Activated naive CD8-positive, alpha-beta T cell treated with anti-CD3 and anti-CD28 coated beads, Interleukin-2, amount 50 U/mL, for 16 hours (primary cell): ENCODE measurements at places on chromosomes 2 and 18.

DNA sequence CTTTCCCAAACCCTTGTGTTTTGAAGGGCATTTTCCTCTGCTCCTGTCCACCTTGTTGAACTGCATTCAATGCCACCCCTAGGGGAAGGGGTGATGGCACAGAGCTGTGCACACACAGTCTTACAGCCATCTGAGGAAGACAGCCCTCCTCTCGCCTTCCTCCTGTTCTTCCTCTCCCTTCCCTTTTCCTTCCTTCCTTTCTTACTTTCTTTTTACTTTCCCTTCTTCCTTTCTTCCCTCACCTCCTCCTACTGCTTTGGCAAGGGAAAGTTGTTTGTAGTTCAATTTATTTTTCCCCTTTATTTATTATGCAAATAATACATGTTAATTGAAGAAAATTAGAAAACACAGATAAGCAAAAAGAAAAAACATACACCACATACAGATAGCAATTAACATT lies 99.4 kb downstream of the CDH20 start:
- DNase-seq, result no peak

GRCh38 chr2:219430633-219431615 lies 3.7 kb upstream of the SPEG start:
- DNase-seq, result no peak

DNA sequence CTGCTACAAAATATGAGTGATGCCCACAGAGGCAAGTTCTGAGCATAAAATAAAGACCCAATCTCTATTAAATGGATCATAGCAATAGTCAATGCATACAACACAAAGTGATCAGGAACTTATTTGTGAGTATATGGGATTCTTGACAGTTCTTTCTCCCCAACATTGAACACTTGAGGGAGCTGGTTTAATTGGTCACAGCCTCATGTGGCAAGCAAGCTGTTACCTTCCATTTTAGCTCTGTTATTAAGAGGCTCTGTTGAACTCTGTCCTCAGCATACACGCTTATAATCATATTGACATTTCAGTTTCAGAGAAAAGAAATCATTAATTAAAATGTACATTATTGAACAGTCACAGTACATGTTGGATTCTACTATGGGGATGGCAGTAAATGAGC lies 37.6 kb upstream of the PAX3 start:
- no peak for DNase-seq

DNA sequence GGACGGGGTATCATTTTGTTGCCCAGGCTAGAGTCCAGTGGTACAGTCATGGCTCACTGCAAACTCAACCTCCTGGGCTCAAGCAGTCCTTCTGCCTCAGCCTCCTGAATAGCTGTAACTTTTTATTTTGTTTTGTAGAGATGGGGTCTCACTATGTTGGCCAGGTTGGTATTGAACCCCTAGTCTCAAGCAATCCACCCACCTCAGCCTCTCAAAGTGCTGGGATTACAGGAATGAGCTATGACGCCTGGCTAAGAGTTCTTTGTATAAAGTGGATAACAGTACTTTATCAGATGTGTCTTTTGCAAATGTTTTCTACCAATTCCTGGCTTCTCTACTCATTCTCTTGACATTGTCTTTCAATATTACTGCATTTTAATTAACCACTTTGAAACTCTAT lies 17.1 kb upstream of the NT5DC4 start:
- no peak for DNase-seq

GRCh38 chr2:177692783-177693269 lies 300.3 kb downstream of the AGPS start:
- no peak for DNase-seq

DNA sequence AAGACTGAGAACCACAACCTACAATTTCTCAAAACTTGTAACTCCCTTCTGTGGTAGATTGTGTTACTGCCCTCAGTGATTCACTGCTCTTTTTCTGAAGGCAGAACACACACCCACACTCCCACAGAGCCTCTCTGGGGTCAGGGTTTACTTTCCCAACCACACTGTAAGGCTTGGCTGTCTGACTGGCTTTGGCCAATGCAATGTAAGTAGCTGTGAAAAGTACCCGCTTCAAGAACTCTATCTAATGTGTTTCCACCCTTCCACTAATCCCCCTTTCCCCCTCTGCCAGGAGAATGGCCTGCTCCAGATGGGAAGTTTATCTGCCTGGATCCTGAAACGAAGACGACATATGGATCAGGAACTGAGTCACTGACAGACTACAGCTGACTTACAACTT lies 222.7 kb downstream of the CDH2 start:
- no peak for DNase-seq

- DNase-seq, result no peak
Observed at GRCh38 chr18:67726882-67727281, 210.4 kb upstream of the DSEL start.

GRCh38 chr2:144548532-144549191 lies 28.7 kb upstream of the ZEB2 start:
- DNase-seq, result no peak

DNA sequence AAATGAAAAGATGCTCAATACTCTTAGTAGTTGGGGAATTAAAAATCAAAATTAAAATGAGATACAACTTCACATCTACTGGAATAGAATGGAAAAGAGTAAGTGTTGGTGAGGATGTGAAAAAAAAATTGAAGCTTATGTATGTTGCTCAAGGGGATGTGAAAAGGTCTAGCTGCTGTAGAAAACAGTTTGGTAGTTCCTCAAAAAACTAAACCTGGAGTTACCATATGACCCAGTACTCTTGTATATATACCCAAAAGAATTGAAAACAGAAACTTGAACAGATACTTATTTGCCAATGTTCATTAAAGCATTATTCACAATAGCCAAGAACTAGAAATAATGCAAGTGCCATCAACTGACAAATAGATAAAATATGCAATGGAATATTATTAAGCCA lies 208.4 kb downstream of the FIGN start:
- no peak for DNase-seq

DNA sequence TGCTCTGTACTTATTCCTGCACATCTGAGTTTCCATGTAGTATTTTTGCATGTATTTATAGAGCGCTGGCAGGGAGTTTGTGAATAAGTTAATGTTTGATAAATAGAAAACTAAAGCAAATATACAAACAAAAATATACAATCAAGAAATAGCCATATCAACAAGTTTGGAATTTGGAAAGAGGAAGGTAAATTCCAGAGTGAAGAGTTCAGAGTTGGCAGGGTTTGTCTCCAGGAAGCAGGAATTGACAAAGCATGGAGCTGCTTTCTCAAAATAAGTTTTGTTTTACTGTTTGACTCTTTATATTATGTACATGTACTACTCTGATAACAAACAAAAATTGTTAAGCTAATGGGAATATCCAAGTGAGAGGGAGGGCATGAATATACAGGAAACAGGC lies 80.3 kb downstream of the SPOPL start:
- no peak for DNase-seq

DNA sequence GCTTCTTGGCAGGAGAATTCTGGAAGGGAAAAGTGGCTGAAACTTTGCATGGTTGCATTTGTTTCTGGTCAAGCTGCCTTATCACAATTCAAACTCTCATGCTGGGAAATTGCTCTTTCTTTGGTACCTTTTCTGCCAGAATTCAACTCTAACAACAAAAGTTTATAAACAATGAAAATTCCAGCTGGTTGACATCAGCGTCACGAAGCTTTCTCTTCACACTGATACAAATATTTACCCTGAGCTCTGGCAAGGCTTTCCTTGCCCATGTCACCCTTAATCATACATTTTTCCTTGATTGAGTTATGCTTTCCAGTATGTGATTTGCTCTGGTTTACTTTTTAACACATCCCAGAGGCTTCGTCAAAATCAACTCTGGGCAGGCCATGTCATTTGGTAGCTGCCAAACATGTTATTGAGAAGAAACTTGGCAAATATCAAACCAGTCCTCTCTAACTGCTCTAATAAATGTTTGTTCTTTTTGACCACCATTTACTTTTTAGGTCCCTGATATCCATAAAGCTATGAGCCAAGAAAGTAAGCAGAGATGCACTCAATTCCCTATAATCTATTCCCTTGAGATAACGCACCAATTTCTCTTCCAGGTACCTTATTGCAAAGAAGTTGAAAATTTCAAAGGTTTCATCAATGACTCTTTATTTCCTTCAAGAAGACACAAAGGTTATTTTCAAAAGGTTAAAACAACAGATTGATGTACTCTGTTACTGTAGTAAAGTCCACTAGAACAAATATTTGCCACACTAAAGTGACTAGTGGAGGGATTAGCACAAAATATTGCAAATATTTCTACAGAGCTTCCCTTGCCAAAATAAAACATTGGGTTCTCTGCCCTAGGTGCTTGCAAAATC lies 1241.1 kb upstream of the ZEB2 start:
- no peak for DNase-seq

DNA sequence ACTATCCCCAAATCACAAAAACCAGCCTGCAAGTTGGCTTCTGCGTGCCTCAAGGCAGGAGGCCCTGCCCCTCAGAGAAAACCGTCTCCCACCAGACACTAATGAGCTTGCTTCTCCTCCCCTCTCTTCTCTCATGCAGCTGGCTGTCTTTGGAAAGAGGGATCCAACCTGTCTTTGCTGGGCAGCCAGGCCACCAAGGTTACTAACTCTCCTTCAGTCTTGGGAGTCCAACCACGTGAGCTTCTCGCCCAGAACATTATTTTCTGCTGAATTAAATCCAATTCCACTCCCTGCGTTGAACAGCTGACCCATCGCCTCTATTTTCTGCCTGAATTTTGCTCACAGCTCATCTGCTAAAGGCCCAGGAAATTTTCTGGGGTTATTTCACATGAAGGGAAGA lies 291.3 kb upstream of the NCKAP5 start:
- no peak for DNase-seq

- DNase-seq, result no peak
Observed at GRCh38 chr2:102843764-102844443, 82.1 kb downstream of the TMEM182 start.

- no peak for DNase-seq
Observed at GRCh38 chr2:164797627-164798026, 44.0 kb downstream of the COBLL1 start.

- no peak for DNase-seq
Observed at GRCh38 chr18:33600846-33601245, 22.8 kb downstream of the ASXL3 start.

GRCh38 chr2:147696426-147696825 lies 148.4 kb upstream of the ACVR2A start:
- no peak for DNase-seq

DNA sequence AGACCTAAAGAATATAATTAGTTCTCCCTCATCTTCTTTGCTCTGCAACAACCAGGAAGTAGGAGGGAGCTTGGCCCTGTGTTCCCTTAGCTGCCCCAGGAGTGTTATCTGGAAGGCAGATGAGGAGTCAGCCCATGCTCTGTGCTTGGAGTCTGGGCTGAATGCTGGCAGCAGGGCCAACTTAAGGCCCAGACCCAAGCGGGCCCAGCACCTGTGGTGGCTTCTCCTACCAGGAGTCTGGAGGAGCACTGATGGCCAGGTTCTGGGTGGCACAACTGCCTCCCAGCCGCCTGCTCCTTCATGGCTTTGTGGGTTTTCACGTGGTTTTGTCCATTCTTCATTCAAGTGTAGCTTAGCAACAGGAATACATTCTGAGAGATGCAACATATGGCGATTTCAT lies 1910.7 kb upstream of the LRRTM1 start:
- no peak for DNase-seq

DNA sequence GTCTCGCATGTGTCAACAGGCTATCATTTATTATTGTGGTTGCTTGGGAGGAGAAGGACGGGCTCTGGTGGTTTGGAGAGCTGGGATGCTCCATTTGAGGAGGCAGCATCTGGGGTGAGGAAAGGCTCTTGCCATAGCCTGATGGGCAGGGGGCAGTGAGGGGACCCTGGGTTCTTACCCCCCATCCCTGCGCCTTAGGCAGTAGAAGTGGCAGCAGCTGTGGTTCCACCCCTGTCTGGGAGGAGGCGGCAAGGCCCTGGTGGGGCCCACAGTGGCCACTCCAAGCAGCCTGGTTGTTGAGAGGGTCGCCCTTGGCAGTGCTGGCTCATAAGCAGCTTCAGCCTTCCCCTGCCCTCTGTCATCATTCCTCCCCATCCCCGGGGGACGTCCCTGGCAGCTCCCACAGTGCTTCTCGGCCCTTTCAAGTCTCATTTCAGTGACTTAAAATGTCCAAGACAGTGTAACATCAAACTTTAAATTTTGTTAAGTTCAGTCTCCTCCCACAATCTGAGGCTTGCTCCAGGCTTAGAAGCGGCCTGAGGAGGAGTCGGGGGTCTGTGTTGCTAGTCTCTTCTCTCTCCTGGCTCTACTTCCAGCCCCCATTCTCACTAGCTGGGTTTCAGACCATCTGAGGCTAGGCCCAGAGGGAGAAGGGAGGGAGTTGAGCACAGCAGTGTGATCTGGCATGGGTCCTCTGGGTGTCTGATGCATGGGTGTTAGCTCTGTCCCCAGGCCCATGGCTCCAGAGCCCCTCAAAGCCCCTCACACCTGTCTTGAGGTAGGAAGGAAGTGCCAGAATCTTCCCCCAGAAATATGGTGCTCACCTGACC lies 34.9 kb upstream of the PTPN4 start:
- no peak for DNase-seq

- no peak for DNase-seq
Observed at GRCh38 chr2:15750433-15750814, 158.8 kb downstream of the DDX1 start.

DNA sequence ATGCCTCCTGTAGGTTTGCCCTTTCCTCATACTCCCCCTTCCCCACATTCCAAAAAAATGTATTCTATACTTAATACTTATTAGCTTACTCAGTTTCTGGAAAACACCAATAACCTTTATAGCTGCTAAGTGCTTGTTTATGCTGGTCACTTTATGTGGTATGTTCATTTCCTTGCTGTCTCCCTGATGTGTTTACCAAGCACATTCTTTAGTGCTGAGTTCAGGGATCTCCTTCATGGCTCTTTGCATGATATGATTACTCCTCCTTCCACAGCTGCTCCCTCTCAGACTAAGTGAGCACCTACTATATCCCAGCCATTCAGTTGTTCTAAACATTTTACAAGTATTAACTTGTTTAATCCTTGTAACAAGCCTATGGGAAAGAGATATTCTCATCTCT lies 698.3 kb upstream of the FANCL start:
- no peak for DNase-seq

DNA sequence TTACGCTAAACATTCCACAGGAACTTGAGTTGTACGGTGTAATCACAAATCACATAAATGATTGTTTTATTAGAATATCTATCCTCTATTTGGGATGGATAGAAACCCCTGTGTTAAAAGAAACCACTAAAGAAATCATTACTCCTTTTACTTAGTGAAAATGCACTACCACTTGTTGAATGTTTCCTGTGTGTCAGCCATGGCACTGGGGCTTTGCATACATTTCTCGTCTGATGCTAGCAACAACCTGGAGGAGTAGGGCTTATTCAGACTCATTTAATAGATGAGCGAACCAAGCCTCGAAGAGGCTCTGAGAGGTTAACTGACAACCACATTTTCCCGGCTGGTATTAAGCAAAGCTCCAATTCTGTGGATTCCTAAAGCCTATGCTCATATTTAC lies 60.5 kb upstream of the PELI1 start:
- no peak for DNase-seq
